ENCODE measurements at places on chromosomes 5 and 9.

- ATAC-seq, result no peak
Observed at GRCh38 chr5:129951039-129951438, 46.8 kb downstream of the CHSY3 start.

DNA sequence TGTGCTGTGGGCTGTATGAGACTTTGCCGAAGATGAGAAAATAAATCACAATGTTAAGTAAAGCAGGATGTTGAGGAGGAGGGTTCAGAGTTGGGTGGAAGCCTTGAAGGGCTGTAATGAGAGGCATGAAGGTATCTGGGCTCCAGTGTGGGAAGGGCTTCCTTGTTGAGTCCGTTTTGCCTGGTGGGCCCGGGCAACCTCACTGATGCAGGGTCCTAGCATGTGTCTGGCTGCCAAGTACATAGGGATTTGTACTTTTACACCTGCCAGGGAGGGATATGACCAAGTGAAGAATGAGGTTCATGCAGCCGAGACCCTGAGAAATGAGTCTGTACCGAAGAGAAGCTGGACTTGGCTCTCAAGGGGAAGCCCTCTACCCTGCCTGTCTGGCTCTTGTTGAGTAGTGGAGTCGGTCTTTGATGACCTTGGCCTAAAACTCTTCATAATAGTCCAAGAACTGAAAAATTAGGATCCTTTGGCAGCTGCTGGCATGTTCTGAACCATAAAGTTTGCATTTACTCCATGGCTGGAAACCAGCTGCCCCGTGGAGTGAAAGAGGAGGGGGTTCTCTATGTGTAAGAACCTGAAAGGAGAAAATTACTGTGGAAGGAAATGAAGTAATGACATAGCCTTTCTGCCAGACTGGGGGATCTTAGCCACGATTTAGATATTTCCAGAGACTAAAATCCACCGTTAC is 59.0 kb upstream of the DPYSL3 start:
- ATAC-seq, result no peak

GRCh38 chr9:110283751-110284150 is 27.4 kb upstream of the TXN start:
- ATAC-seq, result no peak

- ATAC-seq, result no peak
Observed at GRCh38 chr5:82636591-82636990, 358.4 kb upstream of the RPS23 start.

DNA sequence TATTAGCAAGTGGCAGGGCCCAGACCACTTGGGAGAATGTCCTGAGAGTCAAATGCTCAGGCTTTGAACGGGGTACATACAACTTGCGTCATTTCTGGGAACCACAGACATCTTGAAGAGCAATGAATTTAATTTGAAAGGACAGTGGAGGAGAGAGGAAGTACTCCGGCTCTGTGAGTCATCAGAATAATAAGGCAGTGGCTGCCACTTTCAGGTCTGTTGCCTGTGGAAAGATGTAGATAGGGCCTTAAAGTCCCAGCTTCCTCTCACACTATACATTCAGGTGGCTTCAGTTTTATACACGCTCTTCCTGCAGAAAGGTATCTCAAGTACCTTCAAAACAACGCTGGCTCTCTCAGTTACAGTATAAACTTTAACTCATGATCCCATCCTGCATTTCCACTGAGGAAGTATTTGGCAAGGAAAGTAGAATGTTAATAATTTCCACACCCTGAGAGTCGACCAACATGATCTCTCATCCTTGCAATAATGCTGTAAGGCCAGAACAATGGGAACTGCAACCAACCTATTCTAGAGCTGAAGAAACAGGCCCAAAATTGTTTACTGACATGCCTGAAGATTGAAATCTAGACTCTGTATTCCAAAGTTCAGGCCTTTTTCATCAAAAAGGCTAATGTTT is 6.8 kb upstream of the PRUNE2 start:
- no peak for ATAC-seq

DNA sequence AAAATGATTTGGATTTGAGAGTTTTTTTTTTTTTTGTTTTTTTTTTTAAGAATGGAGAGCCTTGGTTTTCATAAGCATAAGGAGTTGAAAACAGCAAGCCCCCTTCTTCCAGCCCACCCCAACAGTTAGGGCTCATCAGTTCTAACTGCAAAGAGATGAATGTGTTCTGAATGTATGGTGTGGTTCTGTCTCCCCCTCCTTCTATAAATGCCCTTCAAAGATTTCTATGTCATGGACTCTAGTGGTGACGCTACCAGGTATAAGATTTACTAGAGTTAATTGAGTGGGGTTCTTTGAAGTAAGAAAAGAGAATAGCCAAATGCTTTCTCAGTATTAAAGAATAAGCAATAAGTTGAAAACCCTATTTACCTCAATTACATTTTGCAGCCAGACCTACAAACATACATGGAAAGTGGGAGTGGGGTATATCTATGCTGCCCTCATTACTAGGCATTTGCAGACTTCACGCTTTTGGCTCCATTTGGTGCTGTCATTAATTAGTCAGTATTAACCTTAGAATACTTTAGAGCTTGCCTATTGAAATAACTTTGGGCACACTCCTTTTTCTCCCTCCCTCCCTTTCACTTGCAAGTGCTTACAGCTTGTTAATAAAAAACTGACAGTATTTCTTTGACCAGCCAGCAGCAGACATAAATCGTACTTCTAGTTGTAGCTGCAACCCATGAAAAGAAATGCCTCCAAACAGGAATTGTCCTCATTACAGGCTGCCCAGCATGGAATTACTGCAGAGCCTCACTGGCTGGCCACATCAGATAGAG is 667.2 kb upstream of the ZNF608 start:
- no peak for ATAC-seq

DNA sequence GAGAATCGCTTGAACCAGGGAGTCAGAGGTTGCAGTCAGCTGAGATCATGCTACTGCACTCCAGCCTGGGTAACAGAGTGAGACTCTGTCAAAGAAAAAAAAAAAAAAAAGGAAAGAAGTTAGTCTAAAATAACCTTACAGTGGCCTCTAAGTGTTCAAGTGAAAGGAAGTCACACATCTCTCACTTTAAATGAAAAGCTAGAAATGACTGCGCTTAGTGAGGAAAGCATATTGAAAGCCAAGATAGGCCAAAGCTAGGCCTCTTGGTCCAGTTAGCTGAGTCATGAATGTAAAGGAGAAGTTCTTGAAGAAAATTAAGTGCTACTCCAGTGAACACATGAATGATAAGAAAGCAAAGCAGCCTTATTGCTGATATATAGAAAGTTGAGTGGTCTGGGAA is 38.1 kb downstream of the ITGA1 start:
- peak; percentile 63 for ATAC-seq

- ATAC-seq, result peak; percentile 59
Observed at GRCh38 chr9:76433836-76434235, 25.1 kb upstream of the GCNT1 start.

DNA sequence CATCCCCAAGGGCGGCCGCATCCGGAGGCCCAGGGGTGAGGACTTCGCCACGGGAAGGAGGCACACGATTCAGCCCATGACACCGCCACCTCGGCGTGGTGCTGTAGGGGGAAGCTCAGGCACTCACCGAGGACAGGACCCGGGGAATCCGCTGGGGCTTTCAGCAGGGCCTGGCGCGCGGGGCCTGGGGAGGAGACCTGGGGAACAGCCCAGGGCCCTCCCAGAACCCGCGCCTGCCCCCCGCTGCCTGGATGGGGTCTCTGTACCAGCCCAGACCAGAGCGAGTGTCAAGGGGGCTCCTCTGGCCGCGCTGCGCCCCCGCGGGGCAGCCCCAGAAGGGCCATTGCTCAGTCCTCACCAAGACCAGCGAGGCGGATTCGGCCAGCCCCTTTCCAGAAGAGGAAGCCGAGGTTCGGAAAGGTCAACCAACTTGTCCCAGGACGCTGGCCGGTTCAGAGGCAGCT is 12.8 kb downstream of the COL23A1 start:
- no peak for ATAC-seq

DNA sequence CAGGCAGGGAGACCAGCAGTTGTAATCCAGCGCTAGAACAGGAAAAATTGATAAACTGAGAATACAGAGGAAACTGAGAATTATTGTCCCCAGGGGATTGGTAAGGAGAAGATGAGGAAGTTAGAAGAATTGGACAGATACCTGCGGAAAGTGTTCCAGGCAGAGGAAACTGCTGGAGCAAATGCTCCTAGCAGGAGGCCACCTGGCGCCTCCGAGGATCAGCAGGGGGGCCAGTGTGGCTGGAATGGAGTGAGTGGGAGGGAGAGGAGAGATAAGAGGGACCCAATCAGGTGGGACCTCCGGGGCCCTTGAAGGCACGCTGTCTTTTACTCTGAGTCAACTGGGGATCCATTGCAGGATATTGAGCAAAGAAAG is 695 bp upstream of the ANXA6 start:
- no peak for ATAC-seq

- no peak for ATAC-seq
Observed at GRCh38 chr5:68252673-68253623, 37.4 kb downstream of the PIK3R1 start.

DNA sequence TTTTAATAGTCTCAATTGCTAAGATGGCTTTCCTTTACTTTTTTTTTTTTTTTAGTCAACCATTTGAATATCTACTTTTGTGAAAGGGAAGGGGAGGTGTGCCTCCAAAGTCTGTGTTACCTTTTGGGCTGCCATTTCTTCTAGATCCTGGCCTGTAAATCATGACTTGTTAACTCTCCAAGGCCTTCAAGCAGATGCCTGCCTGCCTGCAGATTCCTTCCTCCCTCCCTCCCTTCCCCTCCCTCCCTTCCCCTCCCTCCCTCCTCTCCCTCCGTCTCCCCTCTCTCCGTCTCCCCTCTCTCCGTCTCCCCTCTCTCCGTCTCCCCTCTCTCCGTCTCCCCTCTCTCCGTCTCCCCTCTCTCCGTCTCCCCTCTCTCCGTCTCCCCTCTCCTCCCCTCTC is 73.1 kb downstream of the COMMD10 start:
- ATAC-seq, result no peak

DNA sequence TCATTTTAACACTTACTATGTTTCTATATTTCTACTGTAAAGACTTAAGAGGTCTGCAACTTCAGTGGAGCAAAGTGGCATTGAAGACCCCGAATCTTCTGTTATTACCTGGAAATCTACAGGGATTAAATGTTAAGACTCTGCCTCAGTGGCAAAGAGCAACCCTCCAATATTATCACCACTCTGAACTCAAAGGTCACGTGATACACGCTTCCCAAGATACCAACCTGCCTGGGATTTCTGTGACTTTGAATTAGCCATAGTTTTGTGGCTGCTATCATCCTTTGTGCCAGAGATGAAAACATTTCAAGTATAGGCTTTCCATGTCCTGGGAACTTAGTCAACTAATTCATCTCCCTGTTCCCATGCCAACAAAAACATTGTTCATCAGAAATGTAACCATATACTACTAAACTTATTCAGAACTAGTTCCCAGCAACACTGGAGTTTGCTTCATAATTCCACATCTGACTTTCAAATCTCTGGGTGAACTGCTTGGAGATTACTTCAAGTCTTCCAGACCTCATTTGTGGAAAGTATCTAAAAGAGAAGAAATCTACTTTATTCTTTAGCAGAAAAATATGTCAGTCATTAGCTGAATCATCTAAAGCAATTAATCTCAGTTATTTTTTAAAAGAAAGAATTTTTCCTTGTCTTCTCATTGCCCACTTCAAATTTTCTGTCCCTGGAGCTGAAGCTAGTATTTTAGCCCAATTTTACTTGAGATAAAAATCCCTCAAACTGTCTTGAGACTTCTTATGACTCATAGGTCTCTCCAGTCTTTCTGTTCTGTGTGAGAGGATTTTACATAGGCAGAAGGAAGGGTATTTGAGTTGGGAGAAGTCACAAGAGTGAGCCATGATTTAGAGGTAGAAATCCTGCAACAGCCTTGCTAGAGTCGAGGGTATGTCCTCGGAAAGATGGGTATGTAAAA is 83.0 kb downstream of the ZNF462 start:
- no peak for ATAC-seq

DNA sequence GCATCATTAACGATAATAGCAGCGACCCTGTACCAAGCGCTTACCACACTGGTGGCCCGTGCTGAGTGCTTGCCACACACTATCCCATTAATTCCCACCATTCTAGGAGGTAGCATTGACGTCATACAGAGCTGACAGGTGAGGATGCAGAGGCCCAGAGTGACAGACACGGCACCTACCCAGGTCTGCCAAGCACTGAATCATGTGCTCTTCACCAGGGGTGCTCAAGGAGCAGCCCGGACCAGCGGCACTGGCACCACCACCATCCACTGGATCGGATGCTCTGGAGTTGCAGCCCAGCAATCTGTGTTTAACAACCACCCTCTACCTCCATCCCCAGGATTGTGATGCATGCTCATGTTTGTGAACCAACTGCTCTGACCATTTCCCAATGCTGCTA is 3.4 kb downstream of the TNIP1 start:
- ATAC-seq, result no peak

DNA sequence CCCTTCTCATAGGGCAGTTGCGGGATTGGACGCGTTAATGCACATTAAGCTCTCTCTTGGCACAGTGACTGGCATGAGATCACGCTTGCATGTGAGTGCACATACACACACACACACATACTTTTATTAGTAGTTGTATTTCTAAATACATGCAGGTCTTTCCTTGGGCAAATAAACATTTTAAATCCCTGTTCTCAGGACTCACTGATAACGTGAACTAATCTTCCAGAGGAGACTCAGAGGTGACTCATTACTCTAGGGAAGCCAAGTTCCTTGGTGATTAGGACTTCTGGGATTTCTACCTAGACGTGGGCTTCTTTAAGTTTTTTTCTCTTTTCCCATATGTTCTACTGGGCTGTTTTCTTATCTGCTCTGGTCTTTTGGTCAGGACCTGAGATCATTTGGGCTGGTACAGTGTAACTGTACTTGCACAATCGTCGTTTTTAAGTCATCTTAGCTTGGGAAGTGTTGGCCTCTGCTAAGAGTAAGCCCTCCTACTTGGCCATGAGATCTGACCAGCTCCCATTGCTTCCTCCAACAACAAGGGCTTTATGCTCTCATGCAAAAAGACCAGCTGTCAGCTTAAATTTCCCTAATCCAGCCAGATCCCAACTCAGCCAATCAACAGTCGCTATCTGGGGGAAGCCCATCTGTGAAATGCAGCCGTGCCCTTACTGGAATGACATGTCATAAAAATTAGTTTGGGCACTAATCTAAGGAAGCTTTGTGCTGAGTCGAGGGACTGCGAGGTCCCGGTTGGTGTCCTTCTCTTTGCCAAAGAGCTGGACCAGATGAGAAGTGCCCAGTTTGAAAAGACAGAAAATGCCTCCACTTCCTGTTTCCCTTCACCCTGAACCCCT is 176.4 kb upstream of the ANKRD55 start:
- ATAC-seq, result no peak

- ATAC-seq, result no peak
Observed at GRCh38 chr9:116124472-116125040, 29.0 kb upstream of the PAPPA start.

DNA sequence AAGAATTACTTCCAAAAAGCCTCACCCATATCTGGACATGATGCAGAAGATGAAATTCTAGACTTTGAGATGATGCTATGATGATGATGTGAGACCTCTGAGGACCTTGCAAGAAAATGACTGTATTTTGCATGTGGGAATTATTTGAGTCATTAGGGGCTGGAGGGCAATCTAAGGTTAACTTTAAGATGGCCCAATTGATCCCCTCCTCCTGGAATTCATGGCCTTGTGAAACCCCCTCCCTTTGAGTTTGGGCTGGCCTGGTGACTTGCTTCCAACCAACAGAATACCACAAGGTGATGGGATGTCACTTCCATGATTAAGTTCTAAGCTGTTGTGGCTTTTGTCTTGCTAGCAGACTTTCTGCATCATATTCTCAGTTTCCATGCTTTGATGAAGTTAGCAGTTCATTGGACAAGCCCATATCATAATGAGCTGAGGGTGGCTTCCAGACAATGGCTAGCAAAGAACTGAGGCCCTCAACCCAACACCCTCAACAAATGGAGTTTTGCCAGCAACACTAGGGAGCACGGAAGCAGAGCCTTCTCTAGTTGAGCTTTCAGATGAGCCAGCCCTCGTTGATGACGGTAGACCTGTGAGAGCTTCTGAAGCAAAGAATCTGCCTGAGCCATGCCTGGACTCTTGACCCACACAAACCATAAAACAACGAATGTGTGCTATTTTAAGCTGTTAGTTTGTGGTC is 7.4 kb upstream of the AMACR start:
- peak; percentile 92 for ATAC-seq

Data from activated T-helper 17 cell treated with anti-CD3 and anti-CD28 coated beads, Interleukin-2, amount 50 U/mL, for 72 hours (primary cell).